ENCODE measurements at places on chromosomes 11 and 22.
A peak's percentile ranks its signal among the peaks of the same experiment; 100 is the strongest.

DNA sequence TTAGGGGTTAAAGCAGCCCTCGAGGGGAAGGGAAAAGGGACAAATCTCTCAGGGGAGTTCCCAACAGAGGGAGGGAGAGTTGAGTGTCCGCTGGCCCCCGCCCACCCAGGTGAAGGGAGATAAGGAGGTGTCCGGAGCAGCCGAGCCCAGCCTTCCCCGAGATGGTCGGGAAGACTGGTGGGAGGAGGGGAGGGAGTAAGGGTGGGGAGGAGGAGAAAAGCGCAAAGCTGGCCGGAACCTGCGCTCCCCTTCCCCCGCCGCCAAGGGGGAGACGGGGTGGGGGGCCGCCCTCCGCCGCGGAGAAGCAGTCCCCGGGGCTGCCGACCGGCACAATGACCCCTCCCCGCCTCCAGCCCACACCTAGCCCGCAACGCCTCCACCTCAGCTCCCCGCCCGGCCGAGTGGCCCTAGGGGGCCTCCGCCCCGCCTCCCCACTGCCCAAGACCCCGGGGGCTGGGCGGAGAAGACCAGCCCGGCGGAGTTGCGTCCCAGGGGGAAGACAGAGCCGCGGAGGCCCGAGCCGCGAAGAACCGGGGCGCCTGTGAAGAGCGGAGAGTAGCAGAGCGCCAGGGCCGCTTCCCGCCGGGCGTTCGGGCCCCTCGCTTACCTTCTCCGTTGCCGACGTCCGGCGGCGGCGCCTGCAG lies 479 bp downstream of the RSF1 start:
- DNase-seq: peak; percentile 7

DNA sequence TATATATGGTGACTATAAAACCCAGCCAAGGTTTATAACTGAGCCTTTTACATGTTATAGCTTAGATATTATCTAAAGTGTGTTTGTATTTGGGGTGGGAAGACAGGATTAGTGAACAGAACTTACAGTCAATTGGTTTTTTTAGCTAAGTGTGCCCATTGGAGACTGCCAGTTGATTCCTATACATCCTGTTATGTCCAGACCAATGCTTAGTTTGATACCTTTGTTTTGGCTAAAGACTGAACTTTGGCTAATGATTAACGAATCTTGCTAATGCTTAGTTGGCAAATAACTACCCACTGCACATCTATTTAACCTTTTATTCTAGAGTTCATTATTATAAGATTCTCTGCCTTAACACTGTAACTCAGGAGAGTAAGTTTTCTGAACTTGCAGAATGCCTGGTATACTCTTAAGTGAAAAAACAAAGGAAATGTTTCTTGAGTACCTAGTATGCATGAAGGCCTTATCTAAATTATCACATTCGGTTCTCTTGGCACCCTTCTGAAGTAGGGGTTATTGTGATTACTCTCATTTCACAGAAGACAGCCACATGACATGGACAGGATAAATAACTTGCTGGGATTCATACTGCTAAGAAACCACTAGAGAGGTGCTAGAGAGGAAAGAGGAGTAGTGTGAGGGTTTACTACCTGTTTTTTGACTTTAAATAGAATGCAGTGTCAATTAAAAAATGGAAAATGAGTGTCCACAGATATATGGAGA lies 54.0 kb downstream of the KREMEN1 start:
- no peak for DNase-seq

- DNase-seq: no peak
Measured at GRCh38 chr11:65357856-65358356, 3.4 kb downstream of the TIGD3 start.

GRCh38 chr22:31614781-31615490 lies 47.1 kb downstream of the PISD start:
- DNase-seq: no peak
